AG04450 (cell line): ENCODE measurements at places on chromosomes 16 and 17. TPM values are rescaled to one million over a fixed set of nuclear protein-coding genes. Genes with fewer than 3 reads are reported as not detected.

Gene ERN2
- polyA plus RNA-seq, result 0.12 and 0.14 TPM in 2 replicates

- no peak for DNase-seq
These were observed 5.2 kb downstream of the METRNL start for GRCh38 chr17:83084621-83085056.

- no peak for DNase-seq
These were observed 13.3 kb downstream of the NXPH3 start for GRCh38 chr17:49588726-49589576.

GRCh38 chr17:74125156-74125555 is 78.3 kb upstream of the RPL38 start:
- DNase-seq, result no peak

DNA sequence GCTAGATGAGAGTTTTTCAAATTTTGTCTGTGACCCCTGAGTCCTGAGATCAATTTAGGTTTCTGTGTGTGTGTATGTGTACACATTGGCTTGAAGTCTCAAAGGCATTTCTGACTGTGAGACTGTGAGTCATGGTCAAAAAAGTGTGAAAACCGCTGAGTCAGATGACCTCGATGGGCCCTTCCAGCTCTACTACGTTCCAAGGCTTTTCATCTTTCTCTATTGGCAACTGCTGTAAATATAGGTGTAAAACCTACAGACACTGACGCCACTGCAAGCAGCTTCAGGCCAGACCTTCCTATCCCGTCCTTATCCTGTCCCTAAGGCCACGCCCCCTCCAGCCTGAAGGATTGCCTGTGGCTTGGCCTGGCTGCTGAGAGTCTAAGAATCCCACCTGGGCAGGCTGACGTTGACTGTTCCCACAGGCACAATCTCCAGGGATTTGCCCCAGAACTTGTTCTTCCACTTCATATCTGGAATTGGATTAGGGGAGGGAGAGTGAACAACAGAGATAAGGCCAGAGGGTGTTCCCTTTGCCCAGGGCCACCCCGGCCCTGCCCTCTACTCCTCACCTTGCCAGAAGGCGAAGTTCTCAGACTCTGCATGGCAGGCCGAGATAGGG is 11.3 kb downstream of the OSBPL7 start:
- peak; percentile 36 for DNase-seq

- DNase-seq, result no peak
These were observed 26.9 kb downstream of the GPRC5B start for GRCh38 chr16:19857593-19858339.
